ELF-1 (cell line): ENCODE measurements at places on chromosomes 16 and 17.

DNA sequence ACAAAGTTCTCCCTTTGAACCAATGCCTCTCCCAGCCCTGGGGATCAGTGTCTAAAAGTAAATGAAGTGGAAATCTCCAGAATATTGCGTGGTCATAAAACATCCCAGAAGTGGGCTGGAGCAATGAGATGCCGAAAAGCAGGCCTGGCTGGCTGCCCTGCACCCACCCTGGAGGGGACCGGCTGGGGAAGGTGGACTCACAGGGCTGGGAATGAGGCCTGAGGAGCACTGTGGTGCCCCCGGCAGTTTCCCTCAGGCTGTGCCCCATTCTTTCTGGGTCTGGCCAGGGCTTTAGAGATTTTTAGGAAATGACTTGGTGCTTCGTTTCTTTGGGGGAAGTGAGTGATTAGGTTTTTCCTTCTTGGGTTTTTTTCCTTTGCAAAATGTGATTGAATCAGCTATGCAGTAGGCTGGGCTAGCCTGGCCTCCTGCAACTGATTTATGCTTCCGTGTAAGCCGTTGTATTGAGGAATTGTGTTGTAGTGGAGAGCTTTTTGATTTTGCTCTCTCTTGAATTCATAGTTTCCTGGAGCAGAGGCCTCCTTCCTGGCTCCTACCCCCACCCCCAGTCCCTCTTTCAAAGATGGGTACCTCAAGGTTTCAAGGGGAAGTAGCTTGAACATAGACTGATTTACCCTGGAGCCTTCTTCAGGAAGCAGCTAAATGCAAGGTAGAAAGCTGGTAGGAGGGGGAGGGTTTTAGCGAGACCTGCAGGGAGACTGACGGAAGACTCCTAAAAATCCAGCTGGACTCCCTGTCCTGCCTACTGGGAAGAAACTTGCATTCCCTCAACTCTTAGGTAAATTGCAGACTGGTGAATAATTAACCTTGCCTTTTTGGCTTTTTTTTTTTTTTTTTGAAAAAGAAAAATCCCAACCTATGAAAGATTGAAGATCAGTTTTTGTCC, 170.2 kb downstream of the RAB11FIP4 start:
- peak; percentile 53 for DNase-seq

DNA sequence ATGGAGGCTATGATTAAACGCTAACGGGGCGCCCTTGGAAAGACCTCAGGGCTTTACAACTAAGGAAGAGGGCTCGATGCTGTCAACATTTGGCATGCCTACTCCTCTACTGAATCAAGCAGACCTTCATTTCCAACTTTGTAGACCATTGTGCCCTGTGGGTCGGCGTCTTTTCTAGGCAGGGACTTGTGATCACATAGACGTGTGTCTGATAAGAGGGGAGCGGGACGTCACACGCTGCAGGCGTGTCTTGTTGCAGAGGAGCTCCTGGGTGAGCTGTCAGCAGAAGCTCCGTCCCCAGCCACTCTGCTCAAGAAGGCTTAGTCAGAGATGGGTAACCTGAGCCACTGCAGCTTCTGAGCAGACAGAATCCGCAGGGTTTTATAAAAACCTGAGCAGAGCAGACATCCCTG, 2.8 kb downstream of the MAPK8IP3 start:
- no peak for DNase-seq

DNA sequence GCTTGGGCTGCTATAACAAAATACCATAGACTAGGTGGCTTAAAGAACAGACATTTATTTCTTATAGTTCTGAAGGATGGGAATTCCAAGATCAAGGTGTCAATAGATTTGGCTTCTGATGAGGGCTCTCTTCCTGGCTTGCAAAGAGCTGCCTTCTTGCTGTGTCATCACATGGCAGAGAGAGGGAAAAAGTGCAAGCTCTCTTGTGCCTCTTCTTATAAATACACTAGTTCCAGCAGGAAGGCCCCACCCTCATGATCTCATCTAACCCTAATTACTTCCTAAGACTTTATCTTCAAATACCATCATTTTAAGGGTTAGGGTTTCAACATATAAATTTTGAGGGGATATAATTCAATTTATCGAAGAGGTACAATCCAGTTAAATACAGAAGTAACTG, 30.6 kb downstream of the ABCA9 start:
- DNase-seq = no peak

- no peak for DNase-seq
Measured at GRCh38 chr17:65584604-65585521, 23.4 kb upstream of the AXIN2 start.

DNA sequence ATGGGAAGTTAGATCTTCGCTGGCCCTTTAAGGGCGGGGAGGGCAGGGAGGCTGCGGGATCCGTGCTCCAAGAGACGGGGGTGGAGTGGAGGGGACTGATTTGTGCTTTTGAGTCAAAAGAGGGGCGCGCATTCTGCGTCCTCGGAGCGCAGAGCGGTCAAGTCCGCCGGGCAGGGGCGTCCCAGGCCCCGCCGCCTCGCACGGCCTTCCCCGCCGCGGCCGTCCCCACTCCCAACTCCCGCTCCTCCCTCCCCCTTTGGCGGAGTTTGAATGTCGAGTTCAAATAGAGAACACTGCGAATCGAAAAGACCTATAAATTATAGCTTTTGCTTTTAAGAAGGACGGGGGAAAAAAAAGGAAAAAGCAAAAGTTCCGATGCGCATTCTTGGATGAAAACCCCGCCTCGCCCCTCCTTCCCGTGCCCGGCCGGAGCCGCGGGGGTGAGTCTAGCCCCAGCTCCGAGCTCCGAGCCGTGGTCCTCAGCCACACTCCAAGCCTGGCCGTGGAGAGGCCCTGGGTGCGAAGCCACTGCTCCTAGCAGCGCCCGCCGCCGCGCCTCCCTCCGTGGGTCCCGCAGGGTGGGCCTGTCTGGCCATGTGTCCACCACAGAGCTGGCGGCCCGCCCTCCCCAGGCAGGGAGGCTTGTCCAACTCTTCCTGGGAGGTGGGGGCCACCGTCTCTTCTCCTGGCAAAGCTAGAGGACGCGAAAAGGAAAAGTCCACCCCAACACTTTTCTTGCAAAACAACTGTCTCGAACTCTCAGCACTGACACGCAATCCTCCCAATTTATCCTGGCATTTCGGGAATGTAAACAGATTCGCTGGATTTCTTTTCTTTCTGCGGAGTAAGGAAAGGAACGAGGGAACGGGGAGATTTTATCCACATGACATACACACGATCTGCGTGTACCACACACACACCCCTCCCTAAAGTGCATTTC, 3.6 kb downstream of the CBX8 start:
- no peak for DNase-seq

DNA sequence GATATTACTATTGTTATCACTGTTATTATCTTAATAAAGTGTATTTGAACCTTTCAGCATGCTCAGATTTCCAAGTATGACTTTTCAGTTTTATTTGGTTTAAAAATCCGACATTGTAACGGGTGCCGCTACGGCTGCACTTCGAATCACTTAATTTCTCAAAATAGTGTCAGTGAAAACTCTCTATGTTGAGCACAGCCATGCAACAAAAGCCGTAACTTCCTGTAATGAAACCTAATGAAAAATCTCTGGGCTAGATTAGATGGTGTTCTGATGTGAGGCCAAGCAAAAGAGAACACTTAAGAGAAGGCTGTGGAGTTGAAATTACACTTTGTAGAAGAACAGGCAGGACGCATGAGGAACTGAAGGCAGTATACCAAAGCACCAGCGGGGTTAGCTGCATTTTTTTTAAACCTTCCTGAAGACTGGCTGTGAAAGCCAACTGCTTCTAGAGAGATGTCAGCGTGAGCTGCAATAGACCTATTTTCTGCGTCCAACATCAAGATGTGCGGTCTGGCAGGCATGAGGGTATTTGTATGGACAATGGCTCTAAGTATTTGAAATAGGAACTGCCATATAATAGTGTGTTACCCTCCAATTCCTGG, 1545.0 kb upstream of the GOT2 start:
- DNase-seq = no peak

DNA sequence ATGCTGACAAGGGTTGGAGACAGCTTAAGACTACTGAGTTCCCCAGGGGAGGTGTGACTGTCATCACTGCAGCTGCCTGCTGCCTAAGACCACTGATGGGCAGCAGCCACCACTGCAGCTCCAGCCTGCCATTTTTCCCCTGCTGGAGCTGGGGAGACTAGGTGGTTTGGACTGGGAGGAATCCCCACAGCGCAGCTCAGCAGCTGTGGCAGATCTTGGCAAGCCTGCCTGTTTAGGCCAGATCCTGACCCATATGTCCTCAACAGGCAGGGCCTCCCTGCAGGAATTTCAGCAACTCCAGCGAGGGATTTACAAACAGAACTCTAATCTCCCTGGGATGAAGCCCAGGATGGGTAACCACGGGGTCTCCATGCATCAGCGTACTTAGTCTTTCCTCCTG, 356.4 kb upstream of the TOM1L1 start:
- peak; percentile 71 for DNase-seq

- DNase-seq = no peak
Measured at GRCh38 chr17:62008294-62008693, 56.8 kb downstream of the MED13 start.

DNA sequence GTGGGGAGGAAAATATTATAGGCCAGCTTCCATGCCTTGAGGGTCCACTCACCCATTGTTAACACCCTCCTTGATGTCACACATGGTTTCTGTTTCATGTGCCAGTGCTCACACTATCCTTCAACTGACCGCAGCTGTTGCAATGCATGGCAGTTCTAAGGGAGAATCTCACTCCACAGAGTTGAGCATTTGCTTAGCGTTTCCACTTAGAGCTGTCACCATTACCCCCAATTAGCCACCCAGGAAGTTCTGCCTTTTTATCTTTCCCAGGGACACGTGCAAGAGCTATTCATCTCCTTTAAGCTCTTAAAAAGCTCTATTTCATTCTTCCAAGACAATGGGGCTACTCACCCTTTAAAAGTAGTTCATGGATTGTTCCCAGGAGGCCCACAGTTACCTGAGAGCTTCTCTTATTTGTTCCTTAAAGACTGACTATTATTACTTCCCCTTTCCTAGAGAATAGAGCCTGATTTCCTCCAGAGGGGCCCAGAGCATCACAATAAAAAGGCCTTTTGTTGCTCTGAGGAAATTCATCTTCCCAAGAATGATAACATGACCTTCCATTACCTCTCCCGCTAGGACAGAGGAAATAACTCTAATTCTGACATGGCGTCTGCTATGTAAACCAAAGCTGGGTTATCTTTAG, 126.8 kb downstream of the CACNG3 start:
- no peak for DNase-seq

GRCh38 chr16:88628512-88628974, 9.8 kb upstream of the IL17C start:
- peak; percentile 88 for DNase-seq

GRCh38 chr17:81930142-81931125, 2.9 kb upstream of the MAFG start:
- no peak for DNase-seq

GRCh38 chr17:6464446-6465041, 20.3 kb downstream of the PIMREG start:
- DNase-seq = no peak

GRCh38 chr17:45380046-45380765, 52.5 kb downstream of the ARHGAP27 start:
- no peak for DNase-seq

- DNase-seq = no peak
Measured at GRCh38 chr16:54407596-54407995, 121.0 kb upstream of the IRX3 start.

GRCh38 chr16:53132406-53132805, 77.6 kb downstream of the CHD9 start:
- no peak for DNase-seq

DNA sequence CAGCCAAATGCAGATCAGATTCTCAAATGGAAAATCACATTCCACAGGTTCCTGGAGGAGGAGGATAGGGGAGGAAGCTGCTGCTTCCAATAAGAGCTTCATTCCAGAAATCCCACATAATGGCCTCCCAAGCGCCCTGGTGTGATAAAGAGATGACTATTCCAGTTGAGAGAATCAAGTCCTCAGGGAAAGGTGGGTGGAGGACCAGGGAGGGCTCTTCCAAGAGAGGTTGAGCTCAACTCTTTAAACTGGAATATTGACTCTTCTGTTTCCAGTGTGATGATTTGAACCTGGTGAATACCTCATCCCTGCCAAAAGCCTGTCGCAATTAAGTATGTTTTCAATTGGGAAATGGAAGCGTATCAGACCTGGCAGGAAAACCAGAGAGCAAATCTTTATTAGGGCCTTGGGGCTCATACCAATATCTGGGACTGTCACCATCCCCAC, 81.4 kb upstream of the DYNLRB2 start:
- DNase-seq = peak; percentile 4

- DNase-seq = peak; percentile 85
Measured at GRCh38 chr16:89412811-89413210, 77.5 kb downstream of the ANKRD11 start.

- peak; percentile 86 for DNase-seq
Measured at GRCh38 chr16:56814537-56815432, 50.2 kb upstream of the SLC12A3 start.

- peak; percentile 63 for DNase-seq
Measured at GRCh38 chr17:81184555-81184954, 18.5 kb upstream of the AATK start.

GRCh38 chr16:1550069-1550468, 16.6 kb downstream of the TMEM204 start:
- no peak for DNase-seq

GRCh38 chr17:68972119-68972704, 17.0 kb upstream of the ABCA8 start:
- no peak for DNase-seq
